Esophagus muscularis mucosa (tissue), 4 donors: ENCODE measurements at places on chromosomes 13 and 19. TPM values are rescaled to one million over a fixed set of nuclear protein-coding genes. Genes with fewer than 3 reads are reported as not detected.

GRCh38 chr13:106491928-106492587, 43.4 kb downstream of the EFNB2 start:
- DNase-seq = no peak

DNA sequence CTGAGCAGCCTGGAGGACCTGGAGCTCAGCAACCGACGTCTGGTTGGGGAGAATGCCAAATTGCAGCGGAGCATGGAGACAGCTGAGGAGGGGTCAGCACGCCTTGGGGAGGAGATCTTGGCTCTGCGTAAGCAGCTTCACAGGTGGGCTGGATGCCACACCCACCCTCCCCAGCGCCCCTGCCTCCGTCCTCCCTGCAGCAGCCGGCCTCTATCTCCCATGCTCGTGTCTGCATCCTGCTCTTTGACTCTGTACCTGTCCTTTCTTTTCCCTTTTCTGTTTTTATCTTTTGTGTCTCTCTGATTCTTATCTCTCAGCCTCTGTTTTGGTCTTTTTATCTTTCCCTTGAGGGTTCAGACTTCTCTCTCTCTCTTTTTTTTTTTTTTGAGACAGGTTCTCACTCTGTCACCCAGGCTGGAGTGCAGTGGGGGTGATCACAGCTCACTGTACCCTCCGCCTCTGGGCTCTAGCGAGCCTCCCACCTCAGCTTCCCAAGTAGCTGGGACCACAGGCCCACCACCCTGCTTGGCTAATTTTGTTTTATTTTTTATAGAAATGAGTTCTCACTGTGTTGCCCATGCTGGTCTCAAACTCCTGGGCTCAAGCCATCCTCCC, 10.1 kb downstream of the KASH5 start:
- no peak for DNase-seq

GRCh38 chr19:30341611-30342201, 30.5 kb upstream of the ZNF536 start:
- no peak for DNase-seq

DNA sequence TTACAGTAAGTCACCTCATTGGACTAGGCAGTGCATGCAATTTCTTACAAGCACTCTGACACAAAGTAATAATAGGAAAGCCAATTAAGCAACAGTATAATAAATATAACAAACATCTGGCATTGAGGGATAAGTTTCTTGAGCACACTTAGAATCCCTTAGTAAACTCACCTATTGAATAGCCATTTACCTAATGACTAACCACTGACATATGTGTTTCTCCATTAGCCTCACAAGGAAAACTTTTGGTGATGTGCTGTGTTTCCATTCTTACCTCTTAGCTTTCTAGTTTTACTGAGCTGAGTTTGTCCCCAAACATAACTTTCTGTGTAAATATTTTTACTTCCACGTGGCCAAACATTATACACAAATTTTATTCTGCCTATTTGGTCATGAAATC, 47.4 kb upstream of the PCDH9 start:
- DNase-seq = no peak

DNA sequence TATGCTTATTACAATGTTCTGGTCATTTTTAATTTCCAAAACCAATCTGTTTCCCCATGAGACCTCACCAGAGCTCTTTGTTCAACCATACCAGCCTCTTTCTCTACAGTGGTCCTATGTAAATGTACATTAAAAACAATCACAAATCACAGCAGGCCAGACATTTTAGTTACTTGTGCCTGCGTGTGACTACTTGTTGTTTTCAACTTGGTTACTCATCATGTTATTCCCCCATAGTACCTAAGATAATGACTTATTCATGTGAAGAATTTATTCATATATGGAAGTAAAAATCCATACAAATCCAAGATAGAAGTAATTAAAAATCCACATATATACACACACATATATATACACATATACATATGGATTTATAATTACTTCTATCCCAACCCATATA, 379.6 kb downstream of the SLITRK6 start:
- DNase-seq = no peak

DNA sequence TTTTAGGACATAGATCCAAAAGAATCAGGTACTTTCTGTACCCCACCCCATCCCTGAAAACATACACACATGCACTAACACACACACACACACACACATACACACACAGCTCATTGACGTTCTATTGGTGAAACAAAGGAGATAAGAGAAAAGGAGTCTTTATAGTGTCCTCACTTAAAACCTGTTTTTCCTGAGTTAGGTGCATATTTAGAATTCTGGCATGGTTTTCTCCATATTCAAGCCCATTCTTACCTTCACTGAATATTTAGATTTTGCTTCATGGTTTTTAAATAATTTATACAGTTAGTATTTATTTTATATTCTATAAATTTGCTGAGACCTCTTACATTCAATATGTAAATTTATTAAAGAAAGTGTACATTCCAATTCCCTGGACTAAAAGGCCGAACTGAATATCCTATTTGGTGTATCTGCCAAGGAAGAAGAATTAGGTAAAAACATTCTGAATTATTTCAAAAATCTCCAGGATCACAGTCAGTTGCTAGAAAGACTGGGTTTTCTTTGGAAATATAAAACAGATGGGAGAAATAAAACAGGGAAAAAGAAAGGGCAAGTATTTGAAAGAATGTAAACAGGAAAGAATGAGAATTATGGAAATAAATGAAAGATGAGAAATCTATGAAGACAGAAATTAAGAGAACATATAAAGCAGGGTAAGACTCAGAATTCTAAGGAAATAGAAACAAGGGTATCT, 556.2 kb downstream of the KCTD12 start:
- DNase-seq = no peak

GRCh38 chr13:31853643-31854326, 114.5 kb downstream of the RXFP2 start:
- DNase-seq = no peak

GRCh38 chr13:73168226-73168952, 109.6 kb downstream of the KLF5 start:
- DNase-seq = no peak

- no peak for DNase-seq
These were observed 97.2 kb downstream of the EPSTI1 start for GRCh38 chr13:42894765-42895243.

- DNase-seq = no peak
These were observed 238.1 kb downstream of the OLFM4 start for GRCh38 chr13:53266757-53267156.

DNA sequence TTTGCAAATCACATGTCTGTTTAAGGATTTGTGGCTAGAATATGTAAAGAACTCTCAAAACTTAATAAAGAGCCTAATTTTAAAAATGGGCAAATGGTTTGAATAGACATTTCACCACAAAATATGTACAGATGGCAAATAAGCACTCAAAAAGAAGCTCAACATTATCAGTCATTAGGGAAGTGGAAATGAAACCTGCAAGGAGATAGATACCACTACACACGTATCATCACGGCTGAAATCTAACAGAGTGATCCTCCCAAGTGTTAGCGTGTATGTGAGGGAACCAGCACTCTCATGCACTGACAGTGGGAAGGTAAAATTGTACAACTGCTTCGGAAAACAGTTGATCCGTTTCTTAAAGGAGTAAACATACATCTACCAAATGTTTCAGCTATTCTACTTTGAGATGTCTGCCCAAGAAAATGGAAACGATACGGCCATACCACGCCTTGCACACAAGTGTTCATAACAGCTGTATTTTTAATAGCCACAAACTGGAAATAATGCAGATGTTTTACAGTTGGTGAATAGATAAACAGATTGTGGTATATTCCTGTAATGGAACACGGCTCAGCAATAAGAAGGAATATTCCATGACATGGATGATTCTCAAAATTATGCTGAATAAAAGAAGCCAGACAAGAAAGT, 14.5 kb downstream of the ARHGEF7 start:
- no peak for DNase-seq

- DNase-seq = no peak
These were observed 1.4 kb downstream of the ZNF324 start for GRCh38 chr19:58468216-58468839.

GRCh38 chr19:17097593-17098126, 22.1 kb downstream of the MYO9B start:
- no peak for DNase-seq

GRCh38 chr19:29483944-29484581, 41.7 kb upstream of the VSTM2B start:
- peak; percentile 72 for DNase-seq

Gene ZNF418
- total RNA-seq = 11.6 TPM

Gene ZNF536
- total RNA-seq = 4.3 TPM

Gene KLK1
- total RNA-seq = not detected

Gene RNF113B
- not detected for total RNA-seq

Gene SLAIN1
- total RNA-seq = 7.1 TPM

Gene IGFLR1
- total RNA-seq = 7.9 TPM

Gene PEAK3
- total RNA-seq = 1.7 TPM

Gene KLF2
- 67.6 TPM for total RNA-seq

Gene IGSF23
- not detected for total RNA-seq
